ENCODE measurements at places on chromosomes 1 and 21.

DNA sequence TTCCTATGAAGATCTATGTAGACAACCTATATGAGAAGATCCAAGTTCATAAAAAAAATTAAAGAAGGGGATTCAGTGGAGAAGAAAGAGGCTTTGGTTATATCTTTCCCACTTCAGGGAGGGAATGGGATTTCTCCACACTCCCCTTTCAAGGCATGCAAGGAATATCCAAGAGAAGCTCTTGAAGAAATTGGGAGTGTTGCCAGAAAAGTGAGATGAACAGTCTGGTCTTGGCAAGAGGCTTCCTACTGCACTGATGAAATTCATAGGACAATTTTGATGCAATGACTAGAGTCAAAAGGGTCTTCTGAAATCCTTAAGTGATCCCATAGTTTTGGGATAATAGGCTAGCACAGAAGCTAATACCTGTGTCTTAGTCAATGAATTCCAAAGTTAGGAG is 153.0 kb downstream of the KCTD3 start:
- DNase-seq = peak; percentile 56

DNA sequence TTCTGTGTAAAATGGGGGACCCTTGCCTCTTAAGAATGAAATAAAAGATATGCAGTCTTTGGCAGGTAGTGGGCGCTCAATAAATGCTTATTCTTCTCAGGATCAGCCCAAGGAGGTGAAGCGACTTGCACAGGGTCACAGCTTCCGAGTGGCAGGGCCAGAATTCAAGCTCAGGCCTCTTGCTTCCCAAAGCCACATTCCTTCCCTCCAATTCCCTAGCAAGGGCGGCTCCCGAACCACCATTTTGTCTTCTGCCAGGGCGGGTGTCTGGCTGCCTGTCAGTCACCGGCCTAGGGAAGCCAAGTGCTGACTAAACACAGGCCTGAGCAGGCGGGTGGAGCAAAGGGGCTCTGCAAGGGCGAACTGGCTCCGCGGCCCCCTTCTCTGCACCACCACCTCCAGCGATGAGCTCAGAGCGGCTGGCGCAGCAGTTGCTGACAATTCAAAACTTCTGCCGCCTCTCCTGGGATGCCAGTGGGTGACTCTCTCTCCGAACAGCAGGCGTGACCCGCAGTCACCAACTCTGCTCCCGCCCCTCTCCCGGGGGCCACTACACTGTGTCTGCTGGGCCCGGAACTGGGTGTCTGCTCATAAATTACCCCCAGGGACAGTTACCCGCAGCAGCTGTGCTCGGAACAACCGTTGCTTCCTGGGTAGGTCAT is 10.8 kb downstream of the GPR3 start:
- DNase-seq = peak; percentile 80

GRCh38 chr21:42293649-42294272 is 21.4 kb downstream of the TFF3 start:
- no peak for DNase-seq

GRCh38 chr1:199522936-199523335 is 504.6 kb upstream of the NR5A2 start:
- DNase-seq = peak; percentile 26

- DNase-seq = peak; percentile 6
Observed at GRCh38 chr1:216044538-216044937, 378.7 kb downstream of the USH2A start.

DNA sequence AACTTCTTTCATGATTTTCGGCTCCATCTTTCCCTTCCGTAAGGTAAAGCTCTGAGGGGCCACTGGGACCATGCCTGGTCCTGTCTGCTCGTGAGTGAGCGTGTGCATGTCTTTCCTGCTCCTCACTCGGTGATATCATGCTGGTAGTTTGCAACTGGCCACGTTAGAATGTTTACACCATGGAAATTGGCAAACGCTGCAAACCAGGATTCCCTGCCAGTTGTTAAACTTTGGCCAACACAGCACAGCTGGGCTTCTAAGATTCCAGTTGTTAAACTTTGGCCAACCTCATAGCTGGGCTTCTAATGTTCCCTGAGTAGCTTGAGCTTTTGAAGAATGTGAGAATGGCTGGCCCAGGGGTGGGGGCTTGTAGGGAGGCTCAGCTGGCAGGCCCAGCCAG is 68.0 kb upstream of the ACTL8 start:
- DNase-seq = no peak

- peak; percentile 79 for DNase-seq
Observed at GRCh38 chr21:27250366-27250765, 283.5 kb upstream of the ADAMTS5 start.

- DNase-seq = peak; percentile 12
Observed at GRCh38 chr1:118337346-118337745, 152.3 kb upstream of the SPAG17 start.

GRCh38 chr1:77281491-77282186 is at the start of gene AK5:
Gene AK5, plus strand, starts transcription at chr1:77282019. Its CDS starts 295 bp downstream, at chr1:77282314.
- DNase-seq = peak; percentile 59

DNA sequence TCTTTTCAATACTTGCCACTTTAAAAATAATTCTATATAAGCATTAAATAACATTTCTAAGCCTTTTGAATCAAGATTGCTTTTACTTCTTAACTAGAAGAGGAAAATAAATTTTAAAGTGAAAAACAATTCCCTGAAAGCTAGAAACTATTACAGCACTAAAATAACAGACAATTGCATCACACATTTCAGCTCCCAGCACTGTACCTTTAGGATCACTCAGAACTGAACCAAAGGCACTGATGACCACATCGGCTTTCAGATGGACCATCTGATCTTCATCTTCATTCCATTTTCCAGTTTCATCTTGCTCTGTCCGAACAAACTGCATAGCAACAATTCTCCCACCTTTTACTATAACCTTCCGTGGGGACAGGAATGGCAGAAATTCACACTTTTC is 347.3 kb downstream of the DPYD start:
- DNase-seq = no peak

- DNase-seq = peak; percentile 67
Observed at GRCh38 chr21:34510148-34511142, 1.6 kb downstream of the KCNE1 start.

DNA sequence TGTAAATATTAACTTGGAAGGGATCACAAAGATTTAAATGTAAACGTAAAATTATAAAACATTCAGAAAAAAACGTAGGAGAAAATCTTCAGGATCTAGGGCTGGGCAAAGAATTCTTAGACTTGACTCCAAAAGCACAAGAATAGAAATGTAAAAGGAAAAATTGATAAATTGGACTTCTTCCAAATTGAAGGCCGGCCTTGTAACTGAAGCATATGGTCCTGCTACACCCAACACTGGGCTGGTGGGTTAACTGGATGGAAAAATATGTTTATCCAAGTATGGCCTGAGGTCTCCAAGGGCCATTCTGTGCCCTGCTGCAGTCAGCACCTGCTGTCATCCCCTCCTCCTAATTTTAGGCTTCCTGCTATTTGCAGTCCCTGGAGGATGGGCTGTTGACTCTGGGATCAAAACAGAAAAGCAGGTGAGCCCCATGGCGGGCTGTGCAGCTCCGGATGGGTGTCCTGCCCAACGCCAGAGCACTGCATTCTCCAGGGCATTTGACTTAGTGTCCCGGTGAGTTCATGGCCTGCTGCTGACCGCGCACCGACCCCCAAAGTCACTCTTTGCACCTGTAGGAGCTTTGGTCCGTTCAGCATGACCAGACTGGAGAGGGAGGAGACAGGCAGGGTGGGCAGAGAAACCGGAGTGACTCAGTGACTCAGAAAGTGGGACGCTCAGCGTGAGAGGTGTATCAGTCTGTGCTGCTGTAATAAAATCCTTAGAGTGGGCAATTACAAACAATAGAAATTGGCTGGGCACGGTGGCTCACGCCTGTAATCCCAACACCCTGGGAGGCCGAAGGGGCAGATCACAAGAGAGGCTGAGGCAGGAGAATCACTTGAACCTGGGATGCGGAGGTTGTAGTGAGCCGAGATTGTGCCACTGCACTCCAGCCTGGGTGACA is 6.1 kb upstream of the AIRE start:
- DNase-seq = no peak

- no peak for DNase-seq
Observed at GRCh38 chr1:38585971-38586370, 273.6 kb downstream of the RRAGC start.

DNA sequence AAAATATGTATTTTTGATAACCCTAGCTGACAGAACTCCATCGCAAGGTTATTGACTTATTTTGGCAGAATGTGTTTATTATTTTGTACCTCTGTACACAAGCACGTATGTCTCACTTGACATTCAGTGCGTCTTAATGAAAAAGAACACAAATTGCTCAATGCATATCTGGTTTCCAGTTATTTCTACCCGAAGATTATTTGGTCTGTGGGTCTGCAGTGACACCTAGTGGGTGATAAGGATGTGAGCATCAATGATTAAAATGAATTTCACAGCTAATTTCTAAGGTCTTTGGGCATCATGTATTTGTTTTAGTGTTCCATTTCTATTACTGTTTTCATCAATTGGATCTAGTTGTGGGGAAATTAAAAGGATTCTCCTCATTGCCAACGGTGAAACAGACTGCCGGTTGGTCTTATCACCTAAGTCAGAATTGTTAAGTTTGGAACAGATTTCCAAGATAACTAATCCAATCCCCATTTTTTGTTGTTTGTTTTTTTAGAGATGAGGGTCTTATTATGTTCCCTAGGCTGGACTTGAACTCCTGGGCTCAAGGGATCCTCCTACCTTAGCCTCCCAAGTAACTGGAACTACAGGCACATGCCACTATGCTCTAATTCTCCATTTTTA is 13.9 kb downstream of the DDX20 start:
- DNase-seq = peak; percentile 71

DNA sequence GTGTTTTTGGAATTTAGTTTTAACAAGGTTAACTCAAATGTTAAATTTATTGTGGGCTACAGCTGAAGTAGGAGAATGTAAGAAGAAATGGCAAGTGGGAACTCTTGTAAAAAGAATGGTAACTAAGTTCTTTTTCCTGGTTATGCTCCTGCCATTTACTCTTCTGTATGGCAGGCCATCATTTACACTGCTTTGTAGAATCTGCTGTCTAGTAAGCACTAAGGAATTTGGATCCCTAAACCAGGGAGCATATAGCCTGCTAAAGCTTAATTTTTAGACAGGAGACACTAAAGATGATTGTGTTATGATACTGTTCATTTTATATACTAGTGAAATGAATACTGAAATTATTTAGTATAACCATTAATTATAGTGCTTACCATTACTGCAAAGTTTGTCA is 85.3 kb downstream of the CAMTA1 start:
- DNase-seq = peak; percentile 66

GRCh38 chr21:29429218-29429617 is 130.5 kb downstream of the BACH1 start:
- DNase-seq = no peak

DNA sequence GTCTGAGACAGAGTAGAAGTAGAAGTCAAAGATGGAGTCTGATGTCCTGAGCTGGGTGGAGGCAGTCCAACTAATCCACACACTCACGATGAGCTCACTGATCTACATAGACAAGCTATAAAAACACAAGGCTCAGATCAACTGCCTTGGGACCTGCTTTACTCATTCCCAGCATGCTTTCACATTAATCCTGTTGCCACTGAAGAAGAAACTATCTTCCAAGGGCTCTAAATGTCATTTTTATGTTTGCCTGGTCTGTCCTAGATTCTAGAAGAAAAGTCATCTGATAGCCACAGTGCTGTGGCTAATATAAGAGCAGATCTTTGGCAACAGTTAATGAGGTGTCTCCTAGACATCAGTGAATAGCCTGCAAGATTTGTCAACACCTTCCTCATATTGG is 522.7 kb downstream of the NUF2 start:
- DNase-seq = peak; percentile 88

GRCh38 chr1:206839006-206839560 is 26.3 kb upstream of the IL20 start:
- DNase-seq = no peak

DNA sequence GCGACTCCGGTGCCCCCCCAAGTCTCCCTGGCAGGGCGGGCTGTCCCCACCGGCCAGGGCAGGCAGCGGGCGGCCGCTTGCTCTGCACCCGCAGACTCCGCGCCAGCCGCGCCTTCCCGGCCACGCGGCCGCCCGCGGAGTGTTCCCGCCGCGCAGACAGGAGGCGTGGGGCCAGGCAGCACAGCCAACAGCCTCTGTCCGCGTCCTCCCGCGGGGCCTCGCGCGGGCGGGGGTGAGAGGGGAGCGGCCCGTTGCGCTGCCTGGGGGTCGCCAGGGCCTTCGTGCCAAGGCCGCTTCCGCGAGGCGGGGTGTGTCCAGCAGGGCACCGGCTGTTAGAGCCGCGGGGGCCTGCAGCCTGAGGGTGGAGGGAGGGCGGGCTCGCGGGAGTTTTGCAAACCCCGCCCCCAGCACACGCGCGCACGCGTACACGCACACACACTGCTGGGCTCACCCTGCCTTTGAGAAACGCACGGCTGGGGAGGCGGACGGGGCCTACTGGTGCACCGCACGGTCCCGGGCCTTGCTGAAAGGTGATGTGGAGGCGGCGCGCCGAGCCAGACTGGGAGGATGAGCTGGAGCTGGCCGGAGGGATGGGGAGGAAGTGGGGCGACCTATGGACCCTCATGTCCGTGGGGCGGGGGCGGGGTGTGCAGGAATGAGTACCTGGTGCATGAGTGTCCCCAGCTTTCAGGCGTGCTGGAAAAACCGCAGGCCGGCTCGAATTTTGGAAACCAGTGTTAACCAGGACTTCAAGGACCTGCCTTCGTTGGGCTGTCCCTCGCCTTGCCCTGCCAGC is 41.5 kb downstream of the KIAA1614 start:
- peak; percentile 66 for DNase-seq

DNA sequence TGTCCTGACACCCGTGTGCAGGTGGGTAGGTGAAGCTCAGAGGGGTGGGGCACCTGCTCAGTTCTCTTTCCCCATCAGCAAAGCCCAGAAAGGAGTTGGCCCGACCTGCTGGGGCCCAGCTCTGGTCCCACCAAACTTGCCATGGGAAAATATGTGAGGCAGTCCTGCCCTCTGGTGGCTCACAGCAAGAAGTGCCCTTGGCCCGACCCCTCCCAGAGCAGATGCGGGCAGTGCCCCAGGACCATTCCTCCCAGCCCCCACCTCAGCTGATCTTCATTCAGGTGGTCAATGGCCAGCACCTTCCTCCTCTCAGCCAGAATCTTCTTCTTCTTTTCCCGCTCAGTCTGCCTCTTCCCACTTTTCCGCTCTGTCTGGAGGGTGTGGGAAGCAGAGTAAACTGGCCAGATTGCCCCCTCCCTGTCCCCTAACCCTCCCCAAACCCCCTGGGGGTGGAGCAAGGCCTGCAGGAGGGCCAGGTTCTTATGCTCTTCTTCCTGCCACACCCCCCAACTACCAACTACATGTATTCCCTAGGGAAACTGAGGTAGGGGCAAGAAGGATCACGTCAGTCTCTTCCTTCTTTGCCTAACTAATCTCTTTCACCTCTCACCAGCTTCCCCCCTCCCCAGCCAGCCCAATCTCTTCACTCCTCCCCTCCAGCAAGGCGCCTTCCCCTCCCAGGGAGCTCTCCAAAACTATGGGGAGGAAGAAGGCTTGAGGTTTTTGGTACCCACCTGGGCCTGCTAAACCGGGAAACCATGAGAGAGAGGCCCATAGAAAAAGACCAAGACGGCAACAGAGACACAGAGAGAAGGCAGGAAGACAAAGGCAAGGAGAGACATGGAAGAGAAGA is 15.6 kb downstream of the TNNT2 start:
- DNase-seq = peak; percentile 42

- DNase-seq = no peak
Observed at GRCh38 chr1:232593717-232594502, 36.0 kb downstream of the SIPA1L2 start.

Measured in fibroblast of skin of right biceps (primary cell).